ENCODE measurements at places on chromosomes 13 and 19. TPM values are rescaled to one million over a fixed set of nuclear protein-coding genes. Genes with fewer than 3 reads are reported as not detected.

DNA sequence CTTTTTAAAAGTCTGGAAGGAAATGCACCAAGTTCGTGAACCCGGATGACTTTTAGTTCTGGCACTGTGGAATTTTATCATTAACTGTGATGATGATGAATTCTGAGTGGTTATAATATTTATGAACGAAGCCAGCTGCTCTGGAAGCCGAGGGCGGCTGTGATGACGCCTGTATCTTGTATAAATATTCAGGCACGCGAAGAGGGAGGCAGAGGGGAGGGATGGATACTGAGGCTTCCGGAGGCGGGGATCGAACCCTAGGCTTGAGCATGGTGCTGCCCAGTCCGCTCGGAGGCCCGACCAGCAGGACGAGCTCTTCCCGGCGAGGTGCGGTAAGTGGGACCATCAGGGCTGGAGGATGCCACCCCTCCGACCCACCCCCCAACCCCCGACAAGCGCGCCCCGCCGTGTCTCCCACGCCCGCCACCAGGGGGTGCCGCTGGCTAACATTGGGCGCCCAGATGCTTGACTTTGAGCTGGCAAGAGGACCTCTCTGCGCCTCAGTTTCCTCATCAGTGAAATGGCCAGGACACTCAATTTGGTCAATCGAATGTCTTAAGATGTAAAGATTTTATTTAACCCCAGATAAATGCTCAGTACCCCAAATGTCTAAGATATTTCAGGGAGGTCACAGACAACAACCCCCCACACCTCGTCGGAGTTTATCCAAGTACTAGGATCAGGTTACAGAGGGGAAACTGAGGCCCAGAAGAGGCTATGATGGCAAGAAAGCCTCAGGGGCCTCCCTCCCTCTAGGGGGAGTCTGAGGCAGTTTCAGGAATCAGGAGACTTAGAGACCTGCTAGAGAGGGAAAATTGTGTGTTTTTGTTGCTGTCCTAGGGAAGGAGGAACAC is 4.5 kb upstream of the RAB3A start:
- no peak for DNase-seq

DNA sequence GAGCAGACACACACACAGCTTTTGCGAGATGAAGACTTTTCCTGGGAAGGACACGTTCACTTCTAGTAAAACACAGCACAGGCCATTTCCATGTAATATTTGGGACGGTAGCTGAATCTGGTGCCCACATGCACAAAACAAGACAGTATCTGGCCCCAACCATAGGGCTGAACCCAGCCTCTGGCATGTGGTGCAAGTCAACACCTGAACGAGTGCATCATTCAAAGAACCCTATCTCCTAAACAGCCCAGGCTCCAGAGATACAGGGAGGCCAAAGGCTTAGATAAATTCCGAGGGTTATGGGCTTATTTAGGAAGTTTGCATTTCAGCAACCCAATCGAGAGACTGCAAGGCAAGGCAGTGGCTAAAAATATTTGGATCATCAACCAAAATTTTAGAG is 2.7 kb upstream of the TFDP1 start:
- DNase-seq: peak; percentile 18

GRCh38 chr19:57720878-57721277 is 6.5 kb downstream of the ZNF671 start:
- no peak for DNase-seq

DNA sequence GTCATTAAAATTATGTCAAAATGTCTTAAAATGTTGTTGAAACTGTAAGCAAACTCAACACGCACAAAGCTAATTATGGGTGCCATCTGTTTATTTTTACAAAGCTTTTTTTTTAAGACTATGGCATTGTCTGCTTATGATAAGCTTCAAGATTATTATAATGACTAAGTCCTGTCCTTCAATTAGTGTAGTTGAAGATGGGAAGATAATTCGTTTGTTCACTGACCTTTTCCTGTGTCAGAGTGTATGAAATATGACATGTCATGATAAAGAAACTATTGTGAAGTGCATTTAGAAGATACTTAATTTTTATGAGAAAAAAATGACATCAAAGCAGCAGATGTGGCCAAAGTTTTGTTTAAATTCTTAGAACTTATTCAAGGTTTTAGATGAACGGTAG is 211.3 kb downstream of the PCCA start:
- DNase-seq: no peak

- DNase-seq: no peak
Measured at GRCh38 chr19:2355168-2356035, 4.7 kb upstream of the TMPRSS9 start.

- no peak for DNase-seq
Measured at GRCh38 chr19:38736413-38737280, 7.6 kb downstream of the CAPN12 start.

GRCh38 chr13:21973437-21974125 is 302.7 kb downstream of the FGF9 start:
- DNase-seq: no peak

DNA sequence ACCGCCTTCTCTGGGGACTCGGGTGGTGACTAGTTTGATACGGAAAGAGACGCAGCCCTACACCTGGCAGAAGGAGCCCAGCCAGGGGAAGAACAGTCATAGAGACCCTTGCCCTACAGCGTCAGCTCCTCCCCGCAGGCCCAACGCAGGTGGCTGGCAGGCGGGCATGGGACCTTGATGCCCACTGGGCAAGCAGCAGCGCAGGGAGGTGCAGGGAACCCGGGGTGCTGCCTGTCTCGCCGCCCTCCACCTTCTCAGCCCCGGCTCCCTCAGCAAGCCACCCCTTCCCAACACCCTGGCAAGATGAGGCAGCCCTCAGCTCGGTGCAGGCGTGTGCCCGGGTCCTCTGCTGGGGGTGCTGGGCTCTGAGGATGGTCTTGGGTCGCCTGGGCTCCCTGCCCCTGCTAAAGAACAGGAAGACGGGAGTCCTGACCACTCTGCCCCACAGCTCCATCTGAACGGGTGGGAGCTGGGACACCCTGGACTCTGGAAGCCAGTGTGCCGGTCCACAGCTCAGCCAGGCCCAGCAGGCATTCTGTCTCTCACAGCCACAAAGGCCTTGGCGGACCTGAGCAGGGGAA is 9.0 kb downstream of the MIER2 start:
- peak; percentile 49 for DNase-seq

DNA sequence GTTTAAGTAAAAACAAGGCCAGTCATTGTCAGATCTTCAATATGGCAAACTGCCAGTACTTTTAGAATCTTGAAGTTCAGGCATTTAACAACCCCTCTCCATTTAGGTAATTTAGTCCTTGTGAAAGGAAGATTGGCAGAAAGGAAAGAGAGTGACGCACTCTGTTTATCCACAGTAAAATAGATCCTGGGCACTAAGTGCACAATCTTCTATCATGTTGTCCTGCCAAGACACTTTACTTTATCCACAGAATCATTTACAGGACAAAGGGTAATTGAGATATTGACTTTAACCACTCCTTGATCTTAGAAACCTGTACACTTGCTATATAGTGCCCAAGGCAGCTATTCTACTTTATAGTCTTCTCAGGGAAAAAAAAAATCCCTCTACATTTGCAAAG is 786.4 kb upstream of the SLITRK1 start:
- no peak for DNase-seq

DNA sequence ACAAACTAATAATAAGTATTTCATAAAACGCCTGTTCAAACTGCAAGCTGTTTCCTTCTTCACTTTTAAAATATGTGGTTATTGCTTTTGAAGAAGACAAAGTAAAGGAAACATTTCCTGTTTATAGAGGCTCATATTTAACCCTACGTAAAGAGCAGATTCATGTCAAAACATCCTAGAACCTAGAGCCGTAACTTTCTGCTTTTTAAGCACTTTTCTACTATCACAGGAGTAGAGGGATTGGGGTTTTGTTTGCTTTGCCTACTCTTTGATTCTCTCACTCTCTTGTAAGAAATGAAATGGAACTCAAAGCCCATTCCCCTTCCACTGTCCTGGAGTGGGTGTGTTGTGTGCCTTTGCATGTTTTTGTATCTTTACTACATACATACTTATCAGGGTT is 54.0 kb upstream of the GPR183 start:
- DNase-seq: no peak

DNA sequence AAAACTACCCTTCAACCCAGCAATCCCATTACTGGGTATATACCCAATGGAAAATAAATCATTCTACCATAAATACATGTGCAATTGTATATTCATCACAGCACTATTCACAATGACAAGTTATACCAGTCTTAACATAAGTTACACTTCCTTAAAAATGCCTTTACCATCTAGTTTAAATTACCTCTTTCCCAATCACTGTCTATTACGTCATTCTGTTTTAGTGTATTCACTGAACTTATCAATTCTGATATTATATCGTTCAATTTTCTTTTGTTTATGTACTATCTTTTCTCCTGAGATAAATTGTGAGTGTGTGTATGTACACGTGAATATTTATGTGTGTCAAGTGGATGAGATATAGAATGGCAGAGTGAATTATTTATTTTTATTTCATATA is 1416.8 kb downstream of the OLFM4 start:
- no peak for DNase-seq

- no peak for DNase-seq
Measured at GRCh38 chr13:21015284-21015683, 46.1 kb downstream of the LATS2 start.

Gene NLRP4
- total RNA-seq: not detected

Gene RASL11A
- total RNA-seq: 17.5 TPM

Gene ZNF555
- total RNA-seq: 7.6 TPM
